ENCODE measurements at places on chromosomes 2 and 18.

DNA sequence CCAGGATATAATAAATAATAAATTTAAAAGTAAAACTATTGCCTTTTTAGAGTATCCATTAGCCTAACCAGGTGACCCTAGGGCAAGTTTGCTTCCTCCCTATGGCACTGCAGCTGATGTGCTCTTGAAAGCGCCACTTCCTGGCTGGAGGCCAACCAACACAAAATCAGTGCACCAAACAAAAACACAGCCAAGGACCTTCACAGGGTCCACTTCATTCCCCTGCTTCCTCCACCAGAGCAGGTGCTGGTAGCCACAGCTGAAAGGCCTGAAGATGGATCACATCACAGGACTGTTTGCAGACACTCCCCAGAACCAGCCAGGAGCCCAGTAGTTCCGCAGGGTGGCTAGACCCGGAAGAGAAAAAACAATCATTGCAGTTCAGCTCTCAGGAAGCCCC is 108.8 kb downstream of the TWIST2 start:
- DNase-seq = no peak

GRCh38 chr2:233233618-233234230 is 17.7 kb upstream of the ATG16L1 start:
- DNase-seq = no peak

- DNase-seq = no peak
These were observed 5.3 kb downstream of the AGAP1 start for GRCh38 chr2:235498946-235499812.

DNA sequence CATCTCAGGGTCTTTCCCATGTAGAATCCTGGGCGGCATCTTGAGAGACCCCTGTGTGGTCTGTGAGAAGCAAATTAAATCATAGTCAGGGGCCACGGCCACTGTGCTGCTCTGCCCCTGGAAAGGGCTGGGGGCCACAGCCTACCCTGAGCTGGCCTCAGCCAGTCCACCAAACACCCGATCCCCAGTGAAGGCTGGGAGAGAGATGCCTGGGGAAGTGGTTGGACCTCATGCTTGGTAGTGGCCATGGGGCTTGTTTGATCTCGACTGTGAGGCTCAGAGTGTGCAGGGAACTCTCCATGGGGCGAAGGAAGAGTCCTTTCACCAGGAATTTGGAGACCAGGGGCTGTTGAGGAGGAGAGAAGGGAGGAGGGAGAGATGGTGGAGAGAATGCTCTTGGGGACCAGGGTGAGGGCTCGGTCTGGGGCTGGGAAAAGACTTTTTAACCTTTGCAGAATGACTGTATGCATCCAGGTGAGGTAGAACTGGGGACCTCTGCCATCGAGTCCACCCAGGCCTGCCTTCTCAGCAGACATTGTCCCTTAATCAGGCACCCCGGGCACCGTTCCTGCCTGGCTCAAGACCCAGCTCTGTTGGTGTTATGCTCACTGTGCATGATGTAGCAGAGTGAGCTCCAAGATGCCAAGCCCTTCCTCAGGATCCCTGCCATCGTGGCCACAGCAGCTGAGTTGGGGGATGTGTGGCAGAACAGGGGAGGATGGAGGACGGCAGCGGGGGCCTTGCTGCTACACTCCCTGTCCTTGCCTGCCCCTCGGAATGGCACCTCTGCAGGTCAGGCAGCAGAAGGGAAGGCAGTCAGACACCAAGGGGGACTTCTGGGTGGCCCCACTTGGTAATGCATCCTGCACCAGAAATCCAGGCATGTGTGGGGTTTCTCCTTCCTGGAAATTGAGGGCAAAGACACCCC is 249.9 kb downstream of the DYSF start:
- DNase-seq = no peak

GRCh38 chr18:49811151-49811938 is 2.0 kb downstream of the ACAA2 start:
- DNase-seq = no peak

DNA sequence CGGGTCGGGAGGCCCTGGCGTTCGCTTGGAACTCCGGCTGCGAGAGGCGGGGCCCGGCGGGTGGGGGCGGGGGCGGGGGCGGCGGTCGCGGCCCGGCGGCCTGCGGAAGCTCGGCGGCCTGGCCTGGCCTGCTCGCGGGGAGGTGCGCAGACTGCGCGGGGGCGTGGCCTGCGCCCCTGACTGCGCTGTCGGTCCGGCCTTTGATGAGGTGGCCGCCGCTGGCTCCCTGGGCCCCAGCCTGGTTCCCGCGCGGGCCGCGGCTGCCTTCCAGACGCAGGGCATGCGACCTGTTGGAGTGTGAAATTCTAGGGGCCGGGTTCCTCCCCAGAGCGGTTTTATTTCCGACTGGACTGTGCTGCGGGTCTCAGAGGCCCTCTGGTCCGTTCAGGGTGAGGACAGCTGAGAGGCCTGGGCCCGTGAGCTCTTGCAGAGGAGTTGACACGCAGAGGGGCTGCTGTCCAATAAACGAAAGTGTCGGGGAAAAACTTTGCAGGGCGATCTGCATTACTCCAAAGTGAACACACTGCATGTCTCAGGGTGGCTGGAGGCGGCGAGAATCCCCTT is 629 bp downstream of the NRBP1 start:
- DNase-seq = peak; percentile 72

GRCh38 chr2:222610746-222611145 is 45.1 kb downstream of the FARSB start:
- no peak for DNase-seq
